ENCODE measurements at places on chromosomes 11 and 22.

DNA sequence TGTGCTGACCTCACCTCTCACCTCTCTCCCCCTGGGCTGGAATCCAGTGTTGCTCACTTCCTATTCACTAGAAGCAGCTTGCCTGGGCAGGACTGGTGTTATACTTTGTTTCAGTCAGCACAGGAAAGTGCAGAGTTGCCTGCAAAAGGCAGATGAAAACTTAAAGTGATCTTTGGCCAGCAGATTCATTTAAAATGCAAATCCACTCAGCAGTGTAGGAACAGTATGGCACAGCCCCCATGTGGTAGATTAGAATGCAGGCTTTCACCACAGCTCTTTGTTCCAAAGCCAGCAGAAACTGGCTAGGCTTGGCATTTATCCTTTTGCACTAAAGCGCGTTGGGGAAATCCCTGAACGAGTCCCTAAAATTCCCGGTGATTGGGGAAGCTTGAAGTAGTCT lies 301.2 kb downstream of the OR4C45 start:
- no peak for DNase-seq

DNA sequence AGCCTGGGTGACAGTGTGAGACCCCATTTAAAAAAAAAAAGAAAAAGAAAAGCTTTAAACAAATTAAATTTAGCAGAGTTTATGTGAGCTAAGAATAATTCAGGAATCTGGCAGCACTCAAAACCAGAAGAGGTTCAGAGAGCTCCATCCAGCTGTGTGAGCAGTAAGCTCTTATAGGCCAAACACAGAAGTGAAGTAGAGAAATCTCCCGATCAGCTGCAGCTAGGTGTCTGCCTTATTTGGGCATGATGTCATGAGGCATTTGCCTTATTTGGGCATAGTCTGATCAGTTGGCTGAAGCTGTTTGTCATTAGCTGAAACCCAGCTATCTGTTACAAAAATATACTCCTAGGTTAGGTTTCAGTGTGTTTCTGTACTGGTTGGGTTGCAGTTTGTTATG lies 8.2 kb downstream of the MS4A15 start:
- no peak for DNase-seq

- no peak for DNase-seq
These were observed 150.9 kb downstream of the TBC1D22A start for GRCh38 chr22:46913351-46913750.

- no peak for DNase-seq
These were observed 1356.2 kb downstream of the TBC1D22A start for GRCh38 chr22:48118654-48119053.

GRCh38 chr11:112156956-112157766 lies 6.7 kb downstream of the IL18 start:
- no peak for DNase-seq

DNA sequence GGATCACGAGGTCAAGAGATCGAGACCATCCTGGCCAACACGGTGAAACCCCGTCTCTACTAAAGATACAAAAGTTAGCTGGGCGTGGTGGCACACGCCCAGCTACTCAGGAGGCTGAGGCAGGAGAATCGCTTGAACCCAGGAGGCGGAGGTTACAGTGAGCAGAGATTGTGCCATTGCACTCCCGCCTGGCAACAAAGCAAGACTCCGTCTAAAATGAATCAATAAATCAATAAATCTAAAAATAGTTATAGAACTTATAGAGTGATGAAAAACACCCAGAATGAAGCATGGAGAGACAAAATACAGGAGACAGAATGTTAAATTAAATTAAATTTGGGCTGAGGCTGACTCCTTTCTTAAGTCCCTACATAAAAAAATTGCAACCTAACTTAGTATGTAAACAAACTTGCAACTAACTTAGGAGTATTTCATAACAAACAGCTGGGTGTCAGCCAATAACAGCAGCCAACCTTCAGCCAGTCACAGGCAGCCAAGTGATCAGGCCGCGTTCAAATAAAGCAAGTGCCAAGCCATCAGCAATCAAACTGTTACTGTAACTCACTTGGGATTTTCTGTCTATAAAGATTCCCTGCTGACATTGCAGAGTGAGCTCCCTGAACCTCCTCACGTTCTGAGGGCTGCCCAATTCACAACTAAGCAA lies 7.3 kb upstream of the TP53AIP1 start:
- no peak for DNase-seq

GRCh38 chr11:106277484-106277883 lies 200.0 kb downstream of the AASDHPPT start:
- no peak for DNase-seq

DNA sequence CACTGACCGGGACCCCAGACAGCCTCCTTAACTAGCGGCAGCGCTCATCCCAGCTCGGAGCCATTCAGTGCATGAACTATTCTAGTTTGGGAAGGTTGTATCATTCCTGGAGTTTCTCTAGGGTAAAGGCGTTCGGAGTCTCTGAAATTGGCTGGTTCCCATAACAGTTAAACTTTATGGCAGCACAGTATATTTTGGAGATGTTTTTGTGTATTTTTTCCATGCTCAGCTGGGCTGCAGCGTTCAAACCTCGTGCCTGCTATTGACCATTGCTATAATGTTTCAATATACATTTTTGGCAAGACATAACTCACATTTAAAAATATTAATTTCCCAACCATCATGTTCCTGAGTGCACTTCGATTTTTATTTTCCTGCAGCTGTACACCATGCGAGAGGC lies 169.7 kb downstream of the ST3GAL4 start:
- DNase-seq: no peak

DNA sequence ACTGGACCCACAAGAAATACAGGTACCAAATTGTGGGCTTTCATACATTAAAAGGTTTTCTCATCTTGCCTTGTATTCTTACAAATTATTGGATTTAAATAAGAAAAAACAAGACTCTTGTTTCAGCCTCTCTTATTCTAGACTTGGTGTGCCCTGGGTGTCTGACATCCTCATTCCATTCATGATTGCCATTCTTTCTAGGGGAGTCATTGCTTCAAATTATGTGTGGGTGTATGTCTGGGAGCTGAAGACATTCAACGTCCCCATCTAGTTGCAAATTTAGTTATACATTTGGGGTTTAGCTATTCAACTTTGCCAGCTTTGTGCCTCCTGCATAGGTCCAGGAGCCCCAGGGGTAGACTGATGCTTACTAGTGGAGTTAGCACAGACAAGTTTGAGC lies 18.1 kb downstream of the MAML2 start:
- no peak for DNase-seq

DNA sequence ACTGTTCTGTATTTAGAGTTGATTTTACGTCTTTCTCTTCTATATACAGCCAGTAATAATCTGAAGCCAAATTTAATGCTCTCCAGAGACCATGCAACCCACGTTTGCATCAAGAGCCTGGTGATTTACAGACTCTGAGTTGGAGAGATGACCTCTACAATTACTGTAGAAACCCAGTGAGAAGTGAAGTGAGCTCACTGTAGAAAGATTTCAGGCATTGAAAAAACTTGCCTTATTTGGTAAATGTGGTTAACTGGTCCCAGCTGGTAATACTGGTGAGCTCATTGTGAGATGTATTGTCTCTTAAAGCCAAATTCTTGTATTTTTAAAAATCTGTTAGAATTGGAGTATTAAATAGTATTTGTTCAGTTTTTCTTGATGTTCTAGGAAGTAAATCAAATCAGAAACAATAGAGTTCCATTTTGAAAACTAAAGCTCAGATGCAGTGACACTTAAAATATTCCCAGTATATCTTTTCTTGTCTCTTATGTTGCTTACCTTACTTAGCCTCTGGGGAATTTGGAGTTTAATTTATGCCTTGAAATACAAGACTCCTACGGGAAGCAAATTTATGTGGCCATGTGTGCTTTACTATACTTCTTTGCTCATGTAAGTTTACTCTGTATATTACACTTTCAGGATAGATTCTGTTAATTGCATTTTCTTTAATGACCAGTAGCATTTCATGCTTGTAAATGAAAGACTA lies 189.9 kb downstream of the ARHGAP42 start:
- DNase-seq: no peak

GRCh38 chr22:19503869-19504268 lies 20.3 kb downstream of the CLDN5 start:
- no peak for DNase-seq

- DNase-seq: no peak
These were observed 37.7 kb upstream of the GNB1L start for GRCh38 chr22:19892257-19892879.

DNA sequence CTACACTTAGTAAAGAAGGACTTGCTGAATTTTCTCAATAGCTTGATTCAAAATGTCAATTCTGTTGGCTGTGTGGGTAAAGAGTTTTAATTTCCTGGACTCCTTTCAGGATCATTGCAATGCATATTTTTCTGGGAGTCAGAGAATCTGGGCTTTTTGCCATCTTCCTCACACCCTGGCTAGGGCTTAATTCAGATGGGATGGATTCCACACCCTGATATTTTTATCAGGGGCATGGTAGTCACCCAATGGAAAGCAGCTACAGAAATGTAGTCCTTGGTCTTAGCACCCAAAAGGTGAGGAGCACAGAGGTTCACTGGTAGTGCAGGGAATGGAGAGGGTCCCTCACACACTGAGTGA lies 79.3 kb downstream of the SGSM3 start:
- no peak for DNase-seq

DNA sequence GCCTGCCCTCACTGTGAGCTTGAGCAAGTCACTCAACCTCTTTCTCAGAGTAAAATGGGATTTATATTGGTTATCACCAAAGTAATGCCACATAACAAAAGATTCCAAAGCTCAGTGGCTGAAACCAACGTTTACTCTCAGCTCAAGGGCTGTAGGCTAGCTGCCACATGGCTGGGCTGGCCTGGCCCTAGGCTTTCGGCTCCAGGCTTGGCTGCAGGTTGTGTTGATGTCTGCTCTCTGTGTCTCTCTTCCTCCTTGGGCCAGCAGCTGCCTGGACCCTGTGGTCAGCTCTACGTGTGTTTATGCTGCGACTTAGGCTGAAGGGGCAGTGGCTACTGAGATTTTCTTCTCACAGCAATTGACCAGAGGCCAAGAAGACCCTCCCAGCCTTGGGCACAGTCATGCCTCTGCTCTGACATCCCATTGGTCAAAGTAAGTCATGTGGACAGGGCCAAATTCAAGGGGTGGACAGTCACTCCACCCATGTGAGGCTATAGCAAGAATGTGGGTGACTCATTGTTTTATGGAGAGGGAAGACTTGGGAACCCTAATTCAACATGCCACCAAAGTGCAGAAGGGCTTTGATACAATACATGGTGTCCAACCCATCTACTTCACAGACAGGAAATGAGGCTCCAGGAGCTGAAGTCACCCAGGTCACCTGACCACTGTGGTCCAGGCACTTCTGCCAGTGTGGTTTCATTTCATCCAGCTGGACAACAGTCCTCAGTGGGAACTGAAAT lies 90.6 kb downstream of the TSPAN18 start:
- DNase-seq: no peak

DNA sequence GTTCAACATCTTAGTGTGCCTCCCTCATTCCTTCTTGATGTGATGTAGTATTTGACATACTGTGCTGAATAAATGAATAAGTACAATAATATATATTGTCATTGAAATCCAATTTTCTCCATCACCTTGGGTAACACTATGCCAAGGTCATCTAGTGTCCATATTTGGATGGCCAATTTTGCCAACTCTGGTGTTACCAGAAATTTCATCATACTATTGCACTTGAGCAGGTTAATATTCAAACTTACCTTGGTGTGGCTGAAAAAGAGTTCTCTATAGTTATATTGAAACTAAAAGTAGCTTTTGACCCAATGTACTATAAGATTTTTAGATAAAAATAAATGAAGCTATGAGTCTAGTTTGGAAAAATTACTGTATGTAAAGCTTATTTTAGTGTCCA lies 98.2 kb upstream of the SLC6A5 start:
- DNase-seq: no peak
